NCI-H2081 treated with DMSO at 0.1 percent for 48 hours (cell line): ENCODE measurements at places on chromosomes 4 and X.

- no peak for DNase-seq
Observed at GRCh38 chr4:155789391-155789790, 30.6 kb downstream of the GUCY1B1 start.

DNA sequence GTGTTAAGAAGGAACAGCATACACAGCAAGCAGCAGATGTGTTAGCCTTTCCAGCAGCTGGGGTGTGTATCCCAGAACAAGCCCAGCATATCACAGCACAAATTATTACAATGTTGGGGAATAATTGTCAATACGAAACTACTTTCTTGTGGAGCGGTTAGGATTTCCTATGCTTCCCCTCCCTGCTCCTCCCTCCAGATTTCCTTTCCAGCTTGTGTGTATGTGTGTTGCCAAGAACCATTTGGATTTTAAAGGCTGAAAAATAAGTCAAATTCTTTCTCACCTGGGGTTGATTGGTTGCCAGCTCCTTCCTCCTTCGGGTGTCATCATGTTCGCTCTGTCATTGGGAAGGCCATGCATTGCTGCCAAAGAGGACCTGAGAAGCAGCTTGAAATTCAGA is 178.2 kb upstream of the FRMPD4 start:
- DNase-seq: no peak

DNA sequence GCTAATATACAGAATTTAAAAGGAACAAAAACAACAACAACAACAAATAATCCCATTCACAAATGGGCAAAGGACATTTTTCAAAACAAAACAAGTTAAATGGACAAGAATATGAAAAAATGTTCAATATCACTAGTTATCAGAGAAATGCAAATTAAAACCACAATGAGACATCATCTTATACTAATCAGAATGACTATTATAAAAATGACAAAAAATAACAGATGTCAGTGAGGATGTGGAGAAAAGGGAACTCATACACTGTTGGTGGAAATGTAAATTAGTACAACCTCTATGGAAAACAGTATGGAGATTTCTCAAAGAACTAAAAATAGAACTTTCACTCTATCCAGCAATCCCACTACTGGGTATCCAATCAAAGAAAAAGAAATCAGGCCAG is 92.6 kb downstream of the KIT start:
- no peak for DNase-seq

DNA sequence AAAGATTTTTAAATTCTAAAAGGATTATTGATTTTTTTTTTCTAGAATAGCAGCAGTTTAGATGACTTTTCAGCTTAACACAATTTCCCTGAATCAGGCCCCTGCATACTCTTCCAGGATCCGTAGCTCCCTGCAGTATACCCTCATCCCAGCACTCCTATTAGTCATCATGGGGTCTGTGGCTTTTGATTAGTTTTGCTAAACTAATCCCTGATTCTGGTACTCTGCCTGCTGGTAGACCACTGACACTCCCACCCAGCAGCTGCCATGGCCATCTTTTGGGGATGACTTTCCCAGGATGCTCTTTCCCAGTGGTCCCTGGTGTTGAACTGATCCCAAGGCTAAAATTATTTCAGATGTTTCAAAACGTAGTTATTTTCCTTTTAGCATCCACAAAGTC is 802.0 kb downstream of the RAPGEF2 start:
- no peak for DNase-seq

GRCh38 chr4:83947830-83948193 is 411.9 kb downstream of the GPAT3 start:
- no peak for DNase-seq

DNA sequence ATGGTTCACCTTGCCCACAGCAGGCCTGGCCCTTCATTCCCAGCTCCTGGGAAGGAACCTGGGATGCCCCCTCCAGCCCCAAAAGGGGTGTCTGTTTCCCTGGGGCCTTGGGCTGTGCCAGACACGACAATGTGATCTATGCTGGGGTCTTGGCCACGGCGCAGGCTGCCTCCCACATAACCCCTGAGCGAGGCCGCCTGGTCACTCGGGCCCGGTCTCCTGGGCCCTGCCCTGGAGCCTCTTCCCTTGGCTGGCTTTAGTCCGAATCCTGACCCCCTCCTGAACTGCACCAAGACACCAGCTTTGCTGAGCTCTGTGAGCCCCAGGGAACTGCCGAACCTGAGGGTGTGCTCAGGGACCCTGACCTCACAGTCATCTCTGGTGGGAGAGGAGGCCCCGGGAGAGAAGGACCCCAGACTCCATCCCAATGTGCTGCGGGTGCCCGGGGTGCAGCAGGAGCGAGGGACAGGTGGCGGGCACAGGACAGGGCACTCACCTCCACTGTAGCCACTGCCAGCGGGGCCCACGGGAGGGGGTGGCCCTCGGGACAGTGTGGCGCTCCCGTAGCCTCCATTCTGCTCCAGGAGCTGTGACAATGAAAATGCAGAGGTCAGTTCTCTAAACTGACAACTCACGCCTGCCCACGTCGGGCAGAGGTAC is 42.0 kb downstream of the GAK start:
- no peak for DNase-seq

DNA sequence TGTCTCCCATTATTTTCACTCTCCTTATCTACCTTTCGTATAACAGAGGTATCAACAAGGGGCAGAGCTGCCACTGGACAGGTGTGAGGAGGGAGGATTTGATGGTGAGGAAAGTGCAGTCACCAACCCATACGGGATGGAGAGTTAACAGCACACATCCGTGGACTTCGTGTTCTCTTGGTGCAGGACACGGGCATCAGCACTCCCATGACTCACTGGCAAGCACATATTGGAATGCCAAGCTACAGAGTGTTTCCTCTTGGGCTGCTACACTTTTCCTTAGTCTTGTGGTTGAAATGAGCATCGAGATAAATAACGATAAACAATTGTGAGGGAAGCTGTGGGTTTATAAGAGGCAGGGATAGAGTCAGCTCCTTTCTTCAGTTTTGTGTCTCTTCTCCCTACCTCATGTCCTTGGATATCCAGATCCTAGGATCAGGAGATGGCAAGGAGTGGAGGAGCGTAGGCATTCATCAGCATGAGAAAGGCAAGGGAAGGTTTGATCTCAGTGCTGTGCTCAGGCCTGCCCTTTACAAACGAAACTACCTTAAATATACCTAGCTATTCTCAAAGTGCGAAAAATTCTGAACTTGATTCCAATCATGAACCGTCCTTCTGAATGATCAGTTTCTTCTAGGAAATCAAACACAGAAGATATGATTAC is 96.3 kb downstream of the ZNF827 start:
- DNase-seq: no peak

DNA sequence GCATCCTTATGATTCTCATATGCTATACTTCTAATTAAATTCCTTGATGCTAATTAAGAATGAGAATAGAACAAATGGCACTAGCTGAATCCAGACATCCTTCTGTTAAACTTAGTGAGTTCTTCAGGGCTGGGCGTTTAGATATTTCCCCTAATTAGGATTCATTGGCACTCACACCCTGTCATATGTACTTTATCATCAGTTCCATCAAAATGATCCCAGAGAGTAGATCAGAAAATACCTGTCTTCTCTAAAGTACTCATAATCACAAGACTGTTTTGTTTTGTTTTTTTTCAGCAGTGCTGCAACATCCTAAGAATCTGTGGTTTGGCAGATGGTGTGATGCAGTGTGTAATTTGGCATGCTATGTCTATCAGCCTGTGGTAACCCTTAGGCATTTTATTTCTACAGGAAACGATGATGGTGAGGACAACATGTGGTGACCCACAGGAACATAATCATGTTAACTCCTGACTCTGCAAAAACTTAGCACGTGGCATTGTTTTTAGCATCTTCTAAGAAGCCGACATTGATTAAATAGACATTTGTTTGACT is 2528.4 kb downstream of the ARAP2 start:
- DNase-seq: no peak

DNA sequence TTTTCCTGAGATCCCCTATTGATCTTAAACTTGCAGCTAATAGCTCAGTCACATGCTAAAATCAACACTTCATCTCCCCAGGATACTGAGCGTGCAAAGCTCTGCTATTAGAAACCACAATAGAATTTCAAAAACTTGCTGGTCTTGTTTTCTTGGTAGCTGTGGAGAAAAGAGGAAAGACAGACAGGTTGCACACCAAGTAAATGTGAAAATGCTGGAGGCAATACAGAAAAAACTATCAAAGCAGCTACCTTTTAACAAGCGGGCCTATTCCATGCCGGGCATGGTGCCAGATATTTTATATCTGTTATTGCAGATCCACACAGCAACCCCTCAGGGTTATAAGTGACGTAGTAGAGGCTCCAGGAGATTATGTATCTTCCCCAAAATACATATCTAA is 171.9 kb downstream of the DCTD start:
- peak; percentile 82 for DNase-seq

DNA sequence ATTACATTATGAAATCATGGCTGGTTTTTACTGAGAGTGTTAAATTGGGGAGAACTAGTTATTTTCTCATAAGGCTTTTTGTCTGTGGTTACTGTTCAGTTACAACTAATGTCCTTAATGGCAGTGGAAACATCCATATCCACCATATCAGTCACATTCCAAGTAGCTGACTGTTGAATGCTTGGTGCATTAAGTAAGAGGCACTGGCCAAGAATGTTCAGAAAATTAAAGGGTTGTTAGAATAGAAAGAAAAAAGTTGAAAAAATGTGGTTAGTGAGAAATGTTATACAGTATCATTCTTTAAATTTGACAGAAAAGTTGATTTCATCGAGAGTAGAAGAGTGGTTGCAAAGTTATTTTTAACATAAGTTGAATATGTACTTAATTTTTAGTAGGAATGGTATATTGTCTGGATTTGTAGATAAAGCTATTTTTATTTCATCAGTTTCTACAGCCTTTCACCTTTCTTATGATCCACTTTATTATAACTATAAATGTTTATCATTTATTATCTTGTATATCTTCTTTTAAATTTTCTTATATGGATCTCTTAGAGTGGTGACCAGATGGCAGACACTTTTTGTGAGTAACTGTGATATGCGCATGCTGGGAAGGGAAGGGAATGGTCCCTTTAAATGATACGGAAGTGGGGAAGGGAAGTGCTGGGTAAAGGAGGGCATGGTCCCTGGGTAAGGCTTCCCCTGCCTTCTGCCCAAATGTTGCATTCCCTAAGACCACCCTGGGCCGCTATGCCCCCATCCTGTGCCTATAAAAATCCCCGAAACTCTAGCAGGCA is 2407.1 kb downstream of the ARAP2 start:
- no peak for DNase-seq

- no peak for DNase-seq
Observed at GRCh38 chrX:115284877-115285276, 4.6 kb upstream of the LUZP4 start.

DNA sequence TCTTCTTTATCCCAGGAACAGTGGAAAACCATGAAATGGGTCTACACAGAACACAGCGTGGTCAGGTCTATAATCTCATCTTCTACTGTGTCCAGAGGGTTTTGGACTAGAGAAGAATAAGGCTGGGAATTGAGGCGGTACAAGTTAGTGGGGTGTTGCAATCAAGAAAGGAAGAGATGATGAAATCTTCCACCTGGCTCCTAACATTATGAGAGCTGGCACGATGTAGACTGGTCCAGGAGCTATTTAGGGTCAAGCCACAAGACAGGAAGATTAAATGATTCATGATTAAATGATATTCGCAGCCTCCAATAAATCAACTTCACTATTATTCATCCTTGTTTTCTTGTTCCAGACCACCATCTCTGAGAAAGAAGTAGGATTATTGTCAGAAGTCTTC is 88.0 kb downstream of the ARSF start:
- DNase-seq: no peak

DNA sequence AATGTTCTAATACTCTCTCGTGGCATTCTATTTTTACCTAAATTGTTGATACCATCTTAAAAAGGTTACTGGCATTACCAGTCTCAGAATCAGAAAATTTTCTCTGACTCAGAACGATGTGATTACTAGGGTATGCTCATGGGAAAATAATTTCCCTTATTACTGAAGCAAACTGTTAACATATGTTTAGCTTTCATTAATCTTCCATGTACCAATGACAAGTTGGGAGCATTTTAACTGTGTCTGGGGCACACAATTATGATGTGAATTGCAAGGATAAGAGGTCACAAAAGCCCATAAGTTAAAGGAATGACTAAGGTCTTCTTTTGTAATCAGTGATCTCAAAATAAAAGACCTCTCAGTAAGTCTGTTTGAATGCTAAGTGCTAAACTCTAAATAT is 1254.6 kb downstream of the PCDH18 start:
- DNase-seq: no peak

GRCh38 chrX:17495052-17495451 is 120.1 kb downstream of the NHS start:
- no peak for DNase-seq

GRCh38 chrX:115138040-115138439 is 51.2 kb upstream of the RBMXL3 start:
- no peak for DNase-seq
